Liver (tissue), 10 donors: ENCODE measurements at places on chromosomes 1 and 21. TPM values are rescaled to one million over a fixed set of nuclear protein-coding genes. Genes with fewer than 3 reads are reported as not detected.

IGFN1 gene
- 0.14 TPM for total RNA-seq

SLC1A7 gene
- 0.28 TPM for total RNA-seq

ILDR2 gene
- 0.09 TPM for total RNA-seq

OR2L8 gene
- 0.09 TPM for total RNA-seq

LRIG2 gene
- 9.4 TPM for total RNA-seq

SERPINC1 gene
- 2,309 TPM for total RNA-seq

KCNT2 gene
- 11.2 TPM for total RNA-seq

HSD3B1 gene
- 0.67 TPM for total RNA-seq

CSTB gene
- total RNA-seq, result 7.7 TPM

DNA sequence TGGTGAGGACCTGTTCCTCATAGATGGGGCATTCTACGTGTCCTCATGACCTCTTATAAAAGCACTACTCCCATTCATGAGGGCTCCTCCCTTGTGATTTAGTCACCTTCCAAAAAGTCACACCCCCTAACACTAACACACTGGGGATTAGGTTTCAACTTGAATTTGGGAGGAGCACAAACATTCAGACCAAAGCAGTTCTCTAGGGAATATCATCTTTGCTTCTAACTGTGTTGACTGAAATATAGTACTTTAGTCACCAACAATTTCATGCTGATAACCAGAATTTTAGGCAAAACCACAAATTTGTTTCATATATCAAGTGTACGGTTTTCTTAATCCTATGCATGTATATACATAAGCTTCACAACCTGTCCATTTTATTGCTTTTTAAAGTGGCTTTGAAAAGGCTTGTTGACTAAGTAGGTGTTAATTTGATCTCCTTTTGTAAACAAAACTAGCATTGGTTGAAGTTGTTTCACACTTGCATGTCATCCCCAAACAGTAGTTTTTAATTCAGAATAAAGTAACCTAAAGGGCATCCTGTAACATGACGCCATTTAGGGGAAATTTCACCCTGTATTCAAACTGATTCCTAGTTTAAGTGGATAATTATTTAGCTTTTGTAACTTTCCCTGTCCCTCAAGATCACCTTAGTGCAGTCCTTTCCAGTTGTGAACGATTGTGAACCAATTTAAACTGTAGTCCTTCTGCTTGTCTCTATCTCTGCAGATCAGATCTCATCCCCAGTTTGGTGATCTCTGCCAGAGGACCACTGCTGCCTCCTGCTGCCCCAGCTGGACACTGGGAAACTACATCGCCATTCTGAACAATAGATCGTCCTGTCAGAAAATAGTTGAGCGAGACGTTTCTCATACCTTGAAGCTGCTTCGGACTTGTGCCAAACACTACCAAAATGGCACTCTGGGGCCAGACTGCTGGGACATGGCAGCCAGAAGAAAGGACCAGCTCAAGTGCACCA, 141.1 kb downstream of the TLR5 start:
- no peak for DNase-seq

- no peak for DNase-seq
These were observed 2.6 kb downstream of the BARHL2 start for GRCh38 chr1:90714521-90714951.

GRCh38 chr1:18408656-18409370, 71.9 kb upstream of the KLHDC7A start:
- DNase-seq, result no peak

- DNase-seq, result no peak
These were observed 656.9 kb downstream of the PTPRU start for GRCh38 chr1:29893046-29893723.

DNA sequence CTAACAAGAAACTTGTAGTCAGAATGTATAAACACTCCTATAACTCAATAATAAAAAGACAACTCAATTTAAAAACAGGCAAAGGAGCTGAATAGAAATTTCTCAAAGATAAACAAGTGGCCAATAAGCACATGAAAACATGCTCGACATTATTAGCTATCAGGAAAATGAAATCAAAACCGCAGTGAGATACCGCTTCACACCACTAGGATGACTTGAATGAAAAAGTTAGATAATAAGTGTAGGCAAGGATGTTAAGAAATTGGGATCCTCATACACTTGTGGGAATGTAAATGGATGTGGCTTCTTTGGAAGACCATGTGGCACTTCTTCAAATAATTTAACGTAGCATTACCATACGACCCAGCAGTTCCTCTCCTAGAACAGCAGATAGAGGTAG, 8.9 kb downstream of the RALGPS2 start:
- DNase-seq, result no peak

DNA sequence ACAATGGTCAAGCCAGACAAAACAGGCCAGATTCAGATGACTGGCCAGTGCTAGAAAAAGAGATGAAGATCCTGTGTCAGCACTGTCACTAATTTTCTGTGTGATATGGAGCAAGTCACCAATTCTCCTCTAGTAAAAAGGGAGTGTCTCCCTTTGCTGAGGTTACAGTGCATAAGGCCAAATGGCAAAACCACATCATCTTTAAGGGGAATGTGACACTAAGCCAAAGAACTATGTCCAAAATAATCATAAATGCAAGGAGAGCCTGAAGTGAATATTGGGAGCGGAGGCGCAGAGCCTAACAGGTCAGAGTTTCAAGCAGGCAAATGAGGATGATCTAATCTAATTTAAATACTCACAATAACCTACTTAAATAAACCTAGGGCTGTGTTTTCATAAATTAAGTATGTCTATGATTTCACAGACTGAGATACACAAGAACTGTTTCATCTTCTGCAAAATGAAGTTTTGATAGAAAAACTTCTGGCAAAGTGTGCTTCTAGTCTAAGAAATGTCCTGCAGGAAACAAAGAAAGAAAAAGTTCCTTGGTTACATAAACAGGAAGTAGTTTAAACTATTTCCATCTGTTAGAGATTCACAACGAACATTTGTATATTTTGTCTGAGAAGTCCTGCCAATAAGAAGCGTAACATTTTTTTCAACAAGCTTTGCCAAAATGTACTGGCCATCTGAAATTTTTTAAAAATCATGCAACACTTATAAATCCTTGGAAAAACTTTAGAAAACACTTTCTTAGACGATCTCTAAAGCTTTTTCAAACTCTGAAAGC, 290.2 kb downstream of the LRRC40 start:
- no peak for DNase-seq

GRCh38 chr1:226485192-226485591, 63.4 kb upstream of the STUM start:
- no peak for DNase-seq

DNA sequence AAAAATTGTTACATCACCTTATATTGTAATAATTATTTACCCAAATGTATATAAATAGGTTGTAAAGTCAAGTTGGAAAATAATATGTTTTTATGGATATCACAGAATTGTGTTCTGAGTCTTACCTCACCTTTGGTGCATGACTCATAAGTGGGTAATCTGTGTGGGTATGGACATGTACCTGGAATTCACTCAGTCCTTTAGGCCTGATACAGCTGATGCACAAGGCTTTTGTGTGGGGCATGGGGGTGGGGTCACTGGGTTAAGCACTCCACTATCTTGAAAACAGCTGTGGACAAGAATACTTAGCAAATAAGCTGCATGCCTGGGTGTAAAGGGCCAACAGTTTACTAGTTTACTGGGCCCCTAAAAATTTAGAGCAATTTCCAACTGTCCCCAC, 34.4 kb downstream of the INKA2 start:
- DNase-seq, result no peak

- DNase-seq, result no peak
These were observed 1.1 kb downstream of the FCRLB start for GRCh38 chr1:161722406-161722805.

DNA sequence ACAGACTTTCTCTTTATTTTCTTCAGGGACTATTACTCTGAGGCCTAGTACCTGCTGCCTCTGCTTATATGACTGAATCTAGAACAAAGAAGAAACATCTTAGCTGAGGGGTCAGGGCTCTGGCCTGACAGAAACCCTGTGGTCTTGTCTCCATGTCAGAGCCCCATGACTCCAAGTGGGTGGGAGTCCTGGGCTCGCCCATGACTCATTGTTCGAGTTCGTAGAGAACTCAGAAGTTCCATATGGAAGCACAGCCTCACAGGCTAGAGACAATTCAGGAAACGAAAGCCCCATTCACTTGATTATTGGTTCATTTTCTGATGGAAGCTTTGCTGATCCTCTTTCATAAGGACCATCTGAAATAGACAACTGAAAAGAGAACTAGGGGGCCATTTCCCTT, 73.2 kb downstream of the CD58 start:
- no peak for DNase-seq

- DNase-seq, result no peak
These were observed 174.6 kb upstream of the IVNS1ABP start for GRCh38 chr1:185491604-185492003.

DNA sequence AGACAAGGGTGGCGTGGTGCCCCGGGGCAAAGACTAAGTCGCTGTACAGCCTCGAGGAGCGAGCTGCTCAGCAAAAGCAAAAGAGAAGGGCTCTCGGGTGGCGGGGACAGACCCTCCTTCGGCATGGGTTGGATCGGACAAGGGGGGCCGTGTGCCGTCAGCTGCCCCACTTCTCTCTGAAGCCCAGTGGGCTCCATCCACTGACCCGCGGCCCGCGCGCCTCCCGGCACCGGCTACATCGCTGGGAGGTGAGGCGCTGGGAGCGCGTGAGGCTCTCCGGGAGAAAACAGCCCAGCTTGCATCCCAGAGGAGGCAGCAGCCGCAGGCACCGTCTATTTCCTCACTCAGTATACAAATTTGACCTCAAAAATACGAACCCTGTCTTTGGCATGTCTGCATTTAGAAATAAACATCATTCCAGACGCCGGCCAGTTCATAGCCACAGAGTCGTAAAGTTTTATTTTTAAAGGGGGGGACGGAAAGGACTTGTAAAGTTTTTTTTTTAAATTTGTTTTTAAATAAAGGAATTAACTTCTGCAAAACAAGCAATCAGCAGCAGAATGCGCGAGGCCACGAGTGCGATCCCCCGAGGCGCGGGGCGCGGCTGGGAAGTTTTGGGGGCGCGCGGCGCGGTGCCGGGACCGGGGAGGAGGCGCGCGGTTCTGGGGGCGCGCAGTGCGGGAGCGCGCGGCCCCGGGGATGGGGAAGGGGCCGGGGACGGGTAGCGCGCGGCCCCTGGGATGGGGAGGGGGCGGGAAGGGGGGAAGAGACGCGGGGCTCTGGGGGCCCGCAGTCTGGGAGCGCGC, 689 bp upstream of the GPR137B start:
- DNase-seq, result no peak

- no peak for DNase-seq
These were observed 84.5 kb downstream of the PSMG1 start for GRCh38 chr21:39098696-39099200.

GRCh38 chr1:183773482-183774274, 31.2 kb upstream of the RGL1 start:
- no peak for DNase-seq

GRCh38 chr1:83932693-83933092, 66.2 kb downstream of the TTLL7 start:
- DNase-seq, result no peak

DNA sequence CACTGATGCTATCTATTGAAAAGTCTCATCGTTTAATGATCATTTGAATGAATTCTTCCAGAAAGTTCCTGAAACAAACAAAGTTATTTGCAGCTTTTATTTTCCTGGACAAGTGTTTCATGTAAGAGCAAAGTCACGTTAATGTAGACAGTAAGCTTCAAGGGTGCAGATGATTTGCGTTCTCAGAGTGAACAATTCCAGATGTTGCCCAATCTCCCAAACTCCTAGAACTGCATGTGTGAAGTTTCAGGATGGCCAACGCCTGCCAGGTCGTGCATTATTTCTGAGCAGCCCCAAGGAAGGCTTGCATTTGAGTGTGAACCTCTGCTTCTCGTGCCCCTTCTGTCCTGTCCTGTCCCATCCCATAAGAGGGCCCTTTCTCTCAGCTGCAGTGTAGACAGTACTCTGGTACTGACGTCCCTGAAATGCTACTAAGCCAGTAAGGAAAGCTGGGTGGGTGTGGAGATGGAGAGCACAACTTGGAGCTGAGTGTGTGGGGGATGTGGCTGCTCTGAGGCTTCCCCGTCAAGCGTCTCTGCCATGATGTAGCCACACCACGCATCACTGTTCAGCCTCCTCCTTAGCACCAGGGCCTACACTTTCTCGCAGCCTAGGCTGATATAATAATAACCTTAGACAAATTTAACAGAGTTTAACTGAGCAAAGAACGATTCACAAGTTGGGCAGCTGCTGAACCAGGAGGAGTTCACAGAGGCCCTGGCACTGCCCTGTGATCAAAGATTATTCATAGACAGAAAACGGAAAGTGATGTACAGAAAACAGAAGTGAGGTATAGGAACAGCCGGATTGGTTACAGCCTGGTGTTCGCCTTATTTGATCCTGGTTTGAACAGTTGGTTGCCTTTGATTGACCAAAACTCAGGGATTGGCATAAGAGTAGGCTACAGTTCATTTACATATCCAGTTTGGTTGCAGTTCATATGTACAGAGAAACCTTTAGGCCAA, 50.4 kb downstream of the RHOU start:
- DNase-seq, result no peak

DNA sequence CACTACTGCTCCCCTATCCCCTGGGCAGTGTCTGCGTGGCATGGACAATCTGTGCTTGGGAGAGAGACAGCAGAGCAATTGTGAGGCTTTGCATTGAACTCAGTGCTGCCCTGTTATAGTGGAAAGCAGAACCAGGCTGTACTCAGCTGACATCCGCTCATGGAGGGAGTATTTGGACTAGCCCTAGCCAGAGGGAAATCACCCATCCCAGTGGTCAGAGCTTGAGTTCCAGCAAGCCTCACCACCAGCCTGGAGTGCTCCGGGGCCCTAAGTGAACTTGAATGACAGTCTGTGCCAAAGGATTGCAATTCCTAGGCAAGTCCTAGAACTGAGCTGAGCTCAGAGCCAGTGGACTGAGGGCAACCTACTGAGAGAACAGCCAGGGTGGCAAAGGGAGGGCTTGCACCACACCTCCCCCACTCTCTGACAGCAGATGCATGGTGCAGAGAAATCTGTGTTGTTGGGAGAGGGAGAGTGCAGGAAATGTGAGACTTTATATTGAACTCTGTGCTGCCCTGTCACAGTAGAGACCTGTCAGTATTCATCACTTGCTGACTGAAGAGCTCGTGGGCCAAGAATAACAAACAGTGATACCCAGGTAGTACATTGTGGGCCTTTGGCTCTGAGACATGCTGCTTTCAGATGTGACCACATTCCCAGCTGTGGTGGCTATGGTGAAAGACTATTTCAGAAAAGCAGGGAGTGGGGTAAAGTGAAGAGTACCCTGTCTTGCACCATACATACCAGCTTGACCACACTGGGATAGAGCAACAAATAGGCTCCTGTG, 107.7 kb upstream of the SLC5A9 start:
- no peak for DNase-seq

DNA sequence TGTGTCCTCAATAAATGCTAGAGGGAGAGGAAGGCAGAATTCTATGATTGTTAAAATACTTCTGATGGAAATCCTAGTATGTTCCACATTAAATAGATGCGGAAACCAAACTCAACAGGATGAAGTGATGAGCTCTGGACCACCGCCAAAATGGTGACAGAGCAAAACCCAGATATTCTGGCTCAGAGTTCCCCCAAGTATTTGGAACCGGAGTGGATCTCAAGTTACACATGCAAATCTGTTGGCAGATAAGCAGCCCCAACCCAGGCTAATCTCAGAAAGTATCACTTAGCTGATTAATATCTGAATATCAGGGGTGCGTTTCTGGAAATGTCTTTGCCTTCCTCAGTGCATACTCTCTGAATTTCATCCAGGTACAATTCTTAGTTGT, 17.4 kb upstream of the GRHL3 start:
- no peak for DNase-seq

- no peak for DNase-seq
These were observed 57.5 kb upstream of the GUCA2A start for GRCh38 chr1:42221952-42222606.

GRCh38 chr21:43978060-43978459, 34.0 kb upstream of the TRAPPC10 start:
- DNase-seq, result no peak

- no peak for DNase-seq
These were observed 44.9 kb upstream of the BARHL2 start for GRCh38 chr1:90761781-90762589.
